ENCODE measurements at places on chromosomes 4 and X. TPM values are rescaled to one million over a fixed set of nuclear protein-coding genes. Genes with fewer than 3 reads are reported as not detected.

GRCh38 chr4:188245651-188246050 lies 106.4 kb downstream of the TRIML1 start:
- no peak for DNase-seq

GRCh38 chr4:119540249-119540648 lies 88.4 kb downstream of the PDE5A start:
- DNase-seq: no peak

DNA sequence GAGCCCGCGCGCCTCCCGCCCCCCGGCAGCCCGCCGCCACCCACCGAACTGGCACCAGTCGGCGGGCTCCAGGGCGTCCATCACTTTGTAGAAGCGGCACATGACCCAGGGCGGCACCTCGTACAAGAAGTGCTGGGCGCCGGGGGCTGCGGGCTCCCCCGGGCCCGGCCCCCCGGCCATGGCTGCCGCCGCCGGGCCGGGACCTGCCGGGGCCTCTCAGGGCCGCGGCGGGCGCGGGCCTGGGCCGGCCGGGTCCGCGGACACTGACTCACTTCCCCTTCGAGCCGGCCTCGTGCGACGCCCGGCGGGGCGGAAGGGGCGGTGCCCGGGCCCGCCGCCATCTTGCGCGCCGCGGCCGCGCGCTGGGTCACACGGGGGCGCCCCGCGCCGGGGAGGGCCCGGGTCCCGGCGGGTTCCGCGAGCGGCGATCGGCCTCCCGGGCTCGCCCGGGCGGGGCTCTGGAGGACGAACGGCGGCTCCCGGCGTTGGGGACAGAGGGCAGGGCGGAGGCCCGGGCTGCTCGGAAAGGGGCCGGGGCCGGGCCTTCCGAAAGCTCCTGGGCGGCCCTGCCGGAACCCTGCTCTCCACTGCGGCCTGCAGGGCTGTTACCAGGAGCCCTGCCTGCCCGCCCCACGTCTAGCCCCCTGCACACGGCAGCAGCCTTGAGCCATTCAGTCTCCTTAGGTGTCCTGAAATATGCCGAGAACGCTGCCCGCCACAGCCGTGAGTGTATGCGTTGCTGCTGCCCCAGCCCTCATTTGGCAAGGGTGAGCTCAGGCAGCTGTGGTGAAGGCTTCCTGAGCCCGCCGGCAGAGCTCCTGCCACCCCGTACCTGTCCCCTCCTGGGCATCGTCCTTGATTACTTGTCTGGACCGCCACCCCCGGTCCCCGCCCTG lies at the start of gene IRAK1:
Gene IRAK1 (minus strand): TSS at position 270 of the 896 bp plus-strand sequence. CDS start 90 bp downstream, at position 180.
- peak; percentile 71 for DNase-seq

- DNase-seq: no peak
Observed at GRCh38 chrX:122512561-122513072, 671.5 kb upstream of the GRIA3 start.

GRCh38 chr4:187286525-187286924 lies 562.9 kb upstream of the FAT1 start:
- DNase-seq: no peak

- peak; percentile 27 for DNase-seq
Observed at GRCh38 chr4:76420762-76421581, at the start of gene CCDC158. Gene CCDC158, minus strand, starts transcription at chr4:76421141. Its CDS starts 17,934 bp downstream, at chr4:76403207.

GRCh38 chrX:17020851-17021821 lies 74.7 kb downstream of the REPS2 start:
- no peak for DNase-seq

GRCh38 chr4:41160856-41161255 lies 53.5 kb downstream of the APBB2 start:
- DNase-seq: no peak

GRCh38 chr4:63315651-63316050 lies 1093.6 kb downstream of the TECRL start:
- no peak for DNase-seq

DNA sequence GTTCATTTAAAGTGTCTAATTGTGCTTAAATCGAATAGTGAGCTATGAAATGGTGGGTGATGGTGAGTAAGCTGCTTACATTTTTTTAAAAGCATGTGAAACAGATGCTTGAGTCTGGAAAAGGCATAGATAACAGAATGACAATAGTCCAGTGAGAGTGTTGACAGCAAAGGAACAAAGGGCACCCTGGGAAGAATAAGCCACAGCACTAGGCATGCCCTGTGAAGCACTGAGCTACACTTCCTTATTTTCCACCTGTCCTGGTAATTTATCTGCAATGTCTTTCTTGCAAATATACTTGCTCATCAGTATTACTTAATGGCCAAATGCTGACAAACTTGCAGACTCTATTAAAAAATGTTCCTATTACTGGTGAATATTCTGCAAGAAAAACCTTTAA lies 168.7 kb downstream of the PRDM5 start:
- no peak for DNase-seq

GRCh38 chr4:8780086-8780485 lies 91.6 kb downstream of the HMX1 start:
- DNase-seq: no peak

DNA sequence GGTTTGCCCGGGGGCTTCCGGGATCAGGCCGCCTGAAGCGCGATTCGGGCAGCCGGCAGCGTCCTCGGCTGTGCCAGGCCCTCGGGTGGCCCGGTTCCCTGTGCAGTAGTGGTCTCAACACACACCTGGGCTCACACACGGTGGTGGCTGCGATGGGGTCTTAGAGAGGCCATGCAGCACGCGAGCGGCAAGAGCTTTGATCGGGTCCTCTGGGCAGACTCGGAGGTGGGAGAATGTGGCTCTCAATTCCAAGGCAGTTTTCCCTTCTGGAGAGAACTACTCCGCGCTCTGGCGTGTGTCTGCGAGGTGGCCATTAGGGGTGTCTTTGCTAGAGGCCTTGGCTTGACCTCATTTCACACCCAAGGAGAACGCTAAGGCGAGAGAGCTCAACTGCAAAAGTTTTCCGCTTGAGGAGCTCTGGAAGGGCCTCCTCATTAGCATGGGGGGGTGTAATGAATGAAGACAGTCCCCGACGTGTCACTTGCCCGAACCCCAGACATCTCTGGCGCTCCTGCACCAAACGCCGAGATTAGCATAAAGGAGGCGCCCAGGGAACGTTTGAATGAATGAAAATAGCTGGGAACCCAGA lies 771 bp upstream of the RBPJ start:
- no peak for DNase-seq

DNA sequence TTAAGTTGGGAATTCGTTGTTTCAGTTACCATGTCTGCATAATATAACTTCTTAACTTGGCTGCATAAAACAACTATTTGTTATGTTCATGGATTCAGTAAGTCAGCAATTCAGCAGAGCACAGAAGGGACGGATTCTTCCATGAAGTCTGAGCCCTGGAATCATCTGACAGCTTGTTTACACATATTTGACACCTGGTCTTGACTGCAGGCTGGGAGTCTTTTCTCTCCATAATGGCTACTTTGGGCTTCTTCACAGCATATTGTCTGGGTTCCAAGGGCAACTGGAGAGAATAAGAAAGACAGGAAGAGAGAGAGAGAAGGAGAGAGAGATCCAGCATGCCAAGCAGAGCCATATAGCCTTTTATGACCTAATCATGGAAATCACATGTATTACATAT lies 23.1 kb downstream of the CENPC start:
- no peak for DNase-seq

DNA sequence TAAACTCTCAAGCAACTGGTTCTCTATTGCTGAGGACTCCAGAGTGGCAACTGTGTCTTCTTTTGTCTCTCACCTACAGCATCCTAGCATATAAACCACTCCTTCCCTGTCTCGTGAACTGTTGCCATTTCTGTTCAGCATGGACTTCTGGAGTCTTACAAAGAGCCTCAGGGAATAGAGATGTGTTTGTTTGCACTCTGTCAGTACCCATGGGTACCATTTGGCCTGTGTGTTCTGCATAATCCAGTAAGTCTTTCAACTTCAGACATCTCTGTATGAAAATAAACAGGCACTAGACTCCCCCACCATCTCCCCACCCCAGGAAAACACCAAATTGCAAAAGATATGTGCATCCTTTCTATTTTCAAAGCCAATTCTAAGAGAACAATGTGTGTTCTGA lies 1351.6 kb upstream of the PABPC4L start:
- no peak for DNase-seq

DNA sequence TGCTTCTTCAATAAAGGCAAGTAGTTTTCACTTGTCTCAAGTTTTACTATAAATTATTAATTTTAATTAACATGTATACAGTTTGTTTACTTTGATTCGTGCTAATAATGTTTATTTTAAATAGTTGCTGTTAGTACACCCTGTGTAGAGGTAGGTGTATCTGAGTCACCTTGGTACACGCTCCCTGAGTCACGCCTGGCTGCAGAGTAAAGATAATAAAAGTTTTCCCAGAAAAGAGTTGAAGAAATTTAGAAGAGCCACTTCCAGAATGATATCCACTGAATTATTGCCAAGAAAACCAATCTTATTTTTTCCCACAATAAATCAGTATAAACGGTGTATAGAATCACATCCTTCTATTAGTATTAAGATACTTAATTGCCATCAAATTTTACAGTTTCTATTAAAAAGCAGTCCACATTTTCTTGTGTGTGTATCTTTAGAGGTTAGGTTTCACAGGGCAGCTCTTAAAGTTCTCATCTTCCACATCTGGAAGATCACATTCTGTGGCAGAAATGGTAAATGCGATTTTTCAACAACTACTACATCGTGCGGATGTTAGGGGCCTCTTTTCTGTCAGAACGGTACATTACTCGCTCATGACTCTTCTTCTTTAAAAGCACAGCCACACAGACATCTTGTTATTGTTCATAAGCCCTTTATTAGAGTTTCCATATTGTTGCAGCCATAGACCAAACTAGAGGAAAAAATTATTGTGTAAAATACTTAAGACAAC lies 55.4 kb downstream of the HADH start:
- no peak for DNase-seq

- no peak for DNase-seq
Observed at GRCh38 chr4:1952719-1953118, 56.1 kb downstream of the NELFA start.

GRCh38 chr4:26085551-26085950 lies 171.5 kb downstream of the SMIM20 start:
- no peak for DNase-seq

GRCh38 chrX:19440713-19441112 lies 74.6 kb downstream of the MAP3K15 start:
- no peak for DNase-seq

DNA sequence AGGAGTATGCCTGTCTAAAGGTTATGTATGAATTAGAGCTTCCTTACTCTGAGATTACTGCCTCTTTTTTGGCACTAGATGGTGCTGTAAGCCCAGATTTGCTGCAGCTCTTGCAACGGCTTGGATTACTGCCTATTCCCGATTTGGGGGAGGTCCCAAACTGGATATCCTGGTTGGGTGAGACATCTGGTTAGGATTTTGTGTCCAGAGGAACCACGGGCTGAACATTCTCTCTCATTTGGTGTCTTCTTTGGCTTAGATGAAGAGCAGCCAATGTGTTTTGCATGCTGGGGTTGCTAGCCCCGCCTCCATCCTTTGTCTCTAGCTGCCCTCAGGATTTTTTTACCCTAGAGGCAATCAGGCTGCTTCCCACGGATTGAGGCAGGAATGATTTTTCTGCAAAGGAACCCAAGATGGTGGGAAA lies 31.9 kb downstream of the F8A1 start:
- peak; percentile 79 for DNase-seq

- no peak for DNase-seq
Observed at GRCh38 chr4:155639704-155640523, 26.7 kb upstream of the GUCY1A1 start.

GRCh38 chrX:71917621-71918343 lies 7.1 kb downstream of the NHSL2 start:
- peak; percentile 30 for DNase-seq

DNA sequence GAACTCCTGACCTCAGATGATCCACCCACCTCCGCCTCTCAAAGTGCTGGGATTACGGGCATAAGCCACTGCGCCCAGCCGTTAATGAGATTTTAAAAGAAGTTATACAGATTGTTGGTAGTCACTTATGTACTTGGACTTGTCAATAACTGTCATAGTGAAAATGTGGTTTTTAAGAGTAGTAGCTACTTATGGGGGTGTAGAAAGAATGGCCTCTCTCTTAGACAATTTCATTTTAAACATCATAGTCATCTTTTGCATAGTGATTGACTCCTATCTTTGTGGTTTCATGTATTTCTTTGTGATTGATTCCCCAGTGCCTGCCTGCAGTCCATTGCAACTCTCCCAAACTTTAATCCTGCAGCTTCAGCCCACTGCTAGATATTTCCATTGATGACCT lies 17.4 kb downstream of the FAM199X start:
- DNase-seq: no peak

GRCh38 chrX:33149580-33149979 lies 61.8 kb downstream of the DMD start:
- no peak for DNase-seq

- no peak for DNase-seq
Observed at GRCh38 chr4:190019023-190019858, 7.8 kb downstream of the FRG2 start.

GRCh38 chrX:1137531-1137930 lies 74.9 kb downstream of the CRLF2 start:
- no peak for DNase-seq

GRCh38 chr4:95363559-95363925 lies 185.2 kb downstream of the UNC5C start:
- no peak for DNase-seq

DNA sequence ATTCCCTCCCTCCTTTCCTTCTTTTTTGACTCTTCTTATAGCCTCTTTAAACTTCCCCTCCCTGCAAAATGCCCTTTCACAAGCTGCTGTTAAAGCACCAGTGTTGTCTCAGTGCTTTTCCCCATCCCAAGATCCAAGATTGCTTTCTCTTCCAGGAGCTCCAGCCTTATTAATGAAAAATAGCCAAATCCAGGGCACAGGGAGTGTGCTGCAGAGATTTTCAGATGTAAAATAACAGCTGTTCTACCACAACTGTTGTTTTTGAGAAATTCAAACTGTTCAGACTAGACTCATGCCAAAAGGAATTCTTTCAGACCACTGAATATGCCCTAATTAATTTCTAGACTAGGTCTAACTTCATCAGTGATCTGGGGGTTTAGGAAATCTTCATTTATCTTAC lies 47.0 kb upstream of the GPC3 start:
- DNase-seq: no peak

DNA sequence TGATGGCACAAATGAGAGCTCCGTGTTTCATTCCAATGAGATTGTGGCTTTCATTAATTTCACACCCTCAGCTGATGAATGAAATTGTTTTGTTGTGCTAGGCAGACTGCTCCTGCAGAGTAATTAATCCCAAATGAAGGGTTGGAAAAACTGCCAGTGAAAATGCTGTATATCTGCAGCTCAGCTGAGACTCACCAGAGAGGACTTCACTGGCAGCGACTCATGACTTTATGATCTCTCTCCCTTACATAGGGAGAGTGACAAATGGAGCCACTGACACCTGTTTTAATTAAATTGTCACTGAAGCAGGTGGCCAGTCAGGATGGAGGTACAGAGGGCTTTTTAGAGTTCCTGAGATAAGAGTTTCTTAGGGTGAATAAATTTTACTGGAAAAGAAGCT lies 24.8 kb downstream of the GRXCR1 start:
- DNase-seq: no peak

Gene ASB11
- 0.88 TPM for total RNA-seq

Gene ASMTL
- 7.1 TPM for total RNA-seq

Gene NAP1L2
- total RNA-seq: 9.3 TPM

Gene PCDH10
- total RNA-seq: 3.1 TPM

Gene UGT2B11
- not detected for total RNA-seq

Gene KCNE5
- total RNA-seq: not detected

Gene G3BP2
- total RNA-seq: 215 TPM

Gene GAGE12E
- total RNA-seq: not detected

Gene USP51
- 7.0 TPM for total RNA-seq

Gene SERPINA7
- total RNA-seq: not detected

Gene ABHD18
- 16.1 TPM for total RNA-seq

Gene PCSK1N
- 3.4 TPM for total RNA-seq

Gene TSPAN7
- total RNA-seq: 85.8 TPM

Gene GSX2
- not detected for total RNA-seq

Gene SOX3
- total RNA-seq: not detected

Gene ZFP42
- total RNA-seq: not detected

Gene NAT8L
- 0.27 TPM for total RNA-seq

Gene SYP
- total RNA-seq: 3.0 TPM

Data from uterus (tissue), 4 donors.